Activated T-cell treated with anti-CD3 and anti-CD28 coated beads, Interleukin-2, amount 50 U/mL, for 1 hour (primary cell): ENCODE measurements at places on chromosomes 6 and 20.

GRCh38 chr6:165618241-165618640, 44.8 kb downstream of the PDE10A start:
- DNase-seq: no peak

- DNase-seq: no peak
Observed at GRCh38 chr20:24605937-24606455, 136.6 kb downstream of the SYNDIG1 start.

DNA sequence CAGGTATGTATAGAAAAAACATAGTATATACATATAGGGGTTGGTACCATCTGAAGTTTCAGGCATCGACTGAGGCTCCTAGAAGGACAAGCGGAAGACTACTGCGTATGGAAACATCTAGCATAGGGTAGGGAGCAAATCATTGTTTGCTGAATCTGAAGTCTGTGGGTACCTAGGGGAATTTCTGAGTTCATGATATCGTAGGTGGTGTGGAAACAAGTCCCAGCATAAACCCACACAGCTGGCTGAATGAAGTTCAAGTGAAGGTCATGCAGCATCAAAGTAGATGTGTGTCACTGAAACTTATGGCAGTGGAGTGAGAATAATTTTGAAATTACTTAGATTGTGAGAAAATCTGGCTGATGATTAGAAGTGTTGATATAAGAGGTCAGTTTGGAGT, 39.4 kb downstream of the MAP7 start:
- no peak for DNase-seq

DNA sequence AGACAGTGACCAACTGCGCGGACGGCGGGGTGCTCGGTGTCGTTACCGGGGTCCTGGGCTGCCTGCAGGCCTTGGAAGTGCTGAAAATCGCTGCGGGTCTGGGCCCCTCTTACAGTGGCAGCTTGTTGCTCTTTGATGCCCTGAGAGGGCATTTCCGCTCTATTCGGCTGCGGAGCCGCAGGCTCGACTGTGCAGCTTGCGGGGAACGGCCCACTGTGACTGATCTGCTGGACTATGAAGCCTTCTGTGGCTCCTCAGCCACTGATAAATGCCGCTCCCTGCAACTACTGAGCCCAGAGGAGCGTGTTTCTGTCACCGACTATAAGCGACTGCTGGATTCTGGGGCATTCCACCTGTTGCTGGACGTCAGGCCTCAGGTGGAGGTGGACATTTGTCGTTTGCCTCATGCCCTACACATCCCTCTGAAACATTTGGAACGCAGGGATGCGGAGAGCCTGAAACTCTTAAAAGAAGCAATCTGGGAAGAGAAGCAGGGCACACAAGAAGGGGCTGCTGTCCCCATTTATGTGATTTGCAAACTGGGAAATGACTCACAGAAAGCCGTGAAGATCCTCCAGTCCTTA, 1.0 kb downstream of the MOCS3 start:
- no peak for DNase-seq

DNA sequence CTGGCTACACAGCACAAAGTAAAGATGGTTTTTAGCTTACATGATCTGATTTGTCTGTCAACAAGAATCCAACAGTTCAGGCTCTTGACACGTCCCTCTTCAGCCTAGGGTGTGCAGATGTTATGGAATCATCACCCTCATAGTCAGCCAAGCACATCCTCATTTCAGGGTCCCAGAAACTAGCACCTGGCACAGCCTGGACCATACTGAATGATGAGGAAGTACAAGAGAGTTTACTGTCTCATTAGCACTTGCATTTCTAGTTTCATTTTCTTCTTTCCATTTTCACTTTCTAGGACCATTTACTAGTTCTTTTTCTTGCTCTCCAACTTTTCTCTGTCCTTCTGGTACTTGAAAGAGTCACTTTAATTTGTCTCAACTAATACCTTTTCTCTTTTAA, 6.5 kb downstream of the RIPOR2 start:
- no peak for DNase-seq

DNA sequence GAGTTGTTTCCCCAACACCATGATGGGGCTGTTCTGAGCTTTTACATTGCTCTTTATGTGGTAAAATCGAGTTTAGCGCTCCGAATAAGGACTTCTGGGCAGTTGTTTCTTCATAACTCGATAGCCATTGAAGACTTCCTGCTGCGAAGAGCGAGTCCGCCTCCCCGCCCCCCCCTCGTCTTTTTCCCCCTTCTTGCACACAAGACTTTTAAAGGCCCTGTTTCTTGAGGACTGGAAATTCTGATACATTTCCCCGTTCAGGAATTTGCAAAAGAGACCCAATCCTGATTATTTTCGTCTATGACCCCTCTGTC, 1.5 kb upstream of the CITED2 start:
- DNase-seq: no peak

DNA sequence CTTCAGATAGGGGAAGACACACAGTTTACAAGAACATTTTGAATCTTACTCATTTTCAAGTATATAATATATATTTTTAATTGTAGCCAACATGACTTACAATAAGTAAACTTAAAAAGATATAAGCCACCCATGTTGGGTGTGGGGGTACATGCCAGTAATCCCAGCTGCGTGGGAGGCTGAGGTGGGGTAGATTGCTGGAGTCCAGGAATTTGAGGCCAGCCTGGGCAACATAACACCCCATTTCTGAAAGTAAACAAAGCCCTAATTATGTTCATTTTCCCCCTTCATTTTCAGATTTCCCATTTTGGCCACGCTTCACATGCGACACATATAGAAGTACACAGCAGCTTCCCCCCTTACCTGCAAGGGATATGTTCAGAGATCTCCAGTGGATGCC, 30.5 kb downstream of the SERPINB6 start:
- DNase-seq: no peak

DNA sequence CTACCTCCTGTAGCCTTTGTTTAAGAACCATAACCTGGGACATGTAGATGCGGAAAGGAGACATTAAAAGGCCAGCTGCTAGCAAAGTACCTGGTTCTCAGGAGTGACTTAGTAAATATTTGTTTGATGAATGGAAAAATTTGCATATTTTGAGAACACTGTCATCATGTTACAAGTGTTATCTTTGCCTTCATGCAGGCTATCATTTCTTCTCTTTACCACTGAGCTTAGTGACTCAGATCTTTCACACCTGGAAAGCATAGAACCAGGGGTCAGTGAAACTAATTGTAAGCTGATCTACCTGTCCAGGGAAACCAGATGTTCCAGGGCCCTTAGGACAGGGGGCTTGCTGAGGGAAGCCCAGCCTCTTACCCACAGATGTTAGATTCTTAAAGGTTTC, 5.4 kb downstream of the ZFP57 start:
- no peak for DNase-seq

- no peak for DNase-seq
Observed at GRCh38 chr6:53498649-53499048, 46.3 kb downstream of the GCLC start.

GRCh38 chr6:128346569-128346968, 173.8 kb downstream of the PTPRK start:
- no peak for DNase-seq

- DNase-seq: no peak
Observed at GRCh38 chr20:4918473-4918872, 82.8 kb downstream of the SLC23A2 start.

GRCh38 chr20:49914310-49915117, 815 bp downstream of the SPATA2 start:
- DNase-seq: no peak

DNA sequence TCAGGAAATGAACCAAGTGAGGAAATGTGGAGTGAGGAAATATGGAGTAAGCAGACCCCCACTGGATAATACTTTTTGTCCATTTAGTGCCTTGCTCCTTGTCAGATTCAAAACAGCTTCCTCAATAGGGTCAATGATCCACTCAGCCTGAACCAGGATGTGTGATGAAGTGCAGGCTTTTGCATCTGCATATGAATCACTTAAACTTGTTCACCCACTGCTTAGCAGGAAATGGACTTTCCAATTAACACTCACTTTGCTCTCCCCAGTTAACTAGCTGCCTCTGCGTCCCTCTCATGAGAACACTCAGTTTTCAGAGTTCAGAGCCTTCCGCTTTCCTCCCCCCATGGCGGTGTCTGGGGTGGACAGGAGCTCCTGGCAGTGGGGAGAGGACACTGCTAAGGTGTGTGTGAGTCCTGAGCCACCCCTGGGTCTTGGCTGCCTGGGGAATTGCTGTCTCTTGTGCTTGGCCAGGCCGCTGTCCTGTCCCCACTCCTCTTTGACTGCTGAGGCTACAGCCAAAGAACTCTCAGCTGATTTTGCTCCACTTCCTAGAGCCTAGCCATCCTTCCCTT, 621.8 kb downstream of the CDH26 start:
- no peak for DNase-seq

DNA sequence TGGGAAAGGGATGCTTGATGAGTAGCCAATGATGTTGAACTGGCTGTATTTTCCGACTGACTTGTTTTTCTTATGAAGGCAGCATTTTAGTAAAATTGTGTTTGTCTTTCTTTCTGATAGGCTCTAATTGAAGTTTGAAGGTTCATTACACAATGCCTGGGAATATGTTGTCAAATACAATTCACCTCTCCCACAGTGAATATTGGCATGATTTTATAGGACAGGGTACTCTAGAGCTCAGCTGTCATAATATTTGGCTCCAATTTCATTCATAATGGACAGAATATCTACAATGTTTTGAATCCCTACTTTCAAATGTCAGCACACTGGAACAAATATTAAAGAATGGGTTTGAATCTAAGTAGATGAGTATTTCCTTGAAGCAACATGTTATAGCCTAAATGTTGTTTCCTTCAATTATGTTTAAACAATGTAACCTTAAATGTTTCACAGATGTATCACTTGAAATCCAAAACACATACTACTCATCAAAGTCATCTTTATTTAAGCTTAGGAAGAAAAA, 81.4 kb downstream of the LAMA2 start:
- DNase-seq: no peak

GRCh38 chr6:41344876-41345275, 9.5 kb downstream of the NCR2 start:
- DNase-seq: no peak

- no peak for DNase-seq
Observed at GRCh38 chr6:10163203-10163962, 251.5 kb downstream of the TFAP2A start.

- DNase-seq: no peak
Observed at GRCh38 chr20:53738945-53739798, 145.5 kb upstream of the ZNF217 start.

DNA sequence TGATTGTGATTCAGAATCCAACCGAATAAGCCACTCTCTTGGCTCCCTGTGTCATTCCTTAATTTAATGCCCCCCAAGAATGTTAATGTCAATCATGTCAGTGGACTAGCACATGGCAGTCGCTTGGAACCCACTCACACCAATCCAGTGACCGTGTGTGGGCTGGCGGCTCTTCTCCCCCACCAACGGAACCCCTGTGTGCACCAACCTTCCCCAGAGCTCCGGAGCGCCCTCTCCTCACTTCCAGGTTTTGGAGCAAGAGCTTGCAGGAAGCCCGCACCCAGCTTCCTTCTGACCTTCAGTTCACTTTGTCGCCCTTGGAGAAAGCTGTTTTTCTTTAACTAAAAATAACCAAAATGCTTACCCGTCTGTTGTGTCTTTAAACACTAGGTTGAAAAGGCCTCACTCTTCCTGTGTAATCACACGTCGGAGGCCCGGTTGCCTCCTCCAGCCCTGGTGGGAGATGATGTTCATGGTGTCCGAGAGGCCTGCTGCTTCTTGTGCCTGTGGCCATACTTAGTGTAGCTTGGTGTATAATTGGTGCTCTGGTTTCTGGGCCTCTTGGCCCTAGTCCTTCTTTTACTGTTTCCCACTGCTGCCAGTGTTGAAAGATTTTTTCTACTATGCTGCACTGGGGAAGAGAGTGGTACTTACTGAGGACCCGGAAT, 17.8 kb upstream of the MAP1LC3A start:
- DNase-seq: no peak

- DNase-seq: no peak
Observed at GRCh38 chr6:119395192-119395591, 45.6 kb upstream of the MAN1A1 start.

DNA sequence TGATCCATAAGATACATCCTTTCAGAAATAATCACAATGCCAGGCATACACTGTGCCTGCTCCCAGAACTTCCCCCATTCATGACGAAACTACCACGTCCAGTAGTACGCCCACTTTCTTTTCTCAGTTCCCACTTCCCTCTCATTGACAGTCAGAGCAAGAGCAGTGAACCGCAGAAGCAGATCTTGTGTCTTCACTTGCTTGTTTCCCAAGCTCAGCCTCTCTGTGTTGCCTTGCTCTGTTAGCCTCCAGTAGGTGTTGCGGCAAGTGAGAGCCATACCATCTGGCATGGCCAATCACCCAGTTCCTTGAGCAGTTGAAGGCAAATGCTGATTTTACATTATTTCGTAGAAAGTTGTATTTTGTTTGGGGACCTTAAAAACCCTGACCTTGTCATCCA, 11.7 kb downstream of the UST start:
- DNase-seq: no peak

DNA sequence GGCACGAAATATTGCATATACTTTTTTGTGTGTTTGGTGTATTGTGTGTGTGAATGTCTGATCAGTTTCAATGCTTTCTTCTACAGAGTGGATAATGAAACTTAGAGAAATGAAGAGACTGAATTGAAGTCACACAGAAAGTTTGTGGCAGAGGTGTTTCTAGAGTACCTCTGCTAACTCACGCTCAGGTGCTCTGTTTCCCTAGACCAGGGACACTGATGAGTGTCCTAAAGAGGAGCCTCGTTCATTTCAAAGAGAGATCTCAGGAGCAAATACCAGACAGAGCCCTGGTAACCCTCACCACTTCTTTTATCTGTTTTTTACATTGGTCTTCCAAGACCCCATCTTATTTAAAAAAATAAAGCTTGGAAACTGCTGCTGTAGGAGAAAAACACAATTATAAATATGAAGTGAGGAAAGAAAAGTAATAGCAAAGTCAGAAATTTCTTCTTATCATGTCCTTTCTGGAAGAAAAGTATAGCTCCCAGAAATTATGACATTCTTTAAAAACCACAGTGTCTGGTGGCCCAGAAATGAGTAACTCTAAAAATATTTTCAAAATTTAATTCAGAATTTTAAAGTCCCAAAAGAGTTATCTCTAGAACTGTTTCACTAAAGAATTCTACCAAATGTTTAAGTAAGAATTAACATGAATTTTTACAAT, 720.6 kb downstream of the RFPL4B start:
- no peak for DNase-seq

- DNase-seq: no peak
Observed at GRCh38 chr20:20887593-20888265, 175.3 kb upstream of the RALGAPA2 start.

DNA sequence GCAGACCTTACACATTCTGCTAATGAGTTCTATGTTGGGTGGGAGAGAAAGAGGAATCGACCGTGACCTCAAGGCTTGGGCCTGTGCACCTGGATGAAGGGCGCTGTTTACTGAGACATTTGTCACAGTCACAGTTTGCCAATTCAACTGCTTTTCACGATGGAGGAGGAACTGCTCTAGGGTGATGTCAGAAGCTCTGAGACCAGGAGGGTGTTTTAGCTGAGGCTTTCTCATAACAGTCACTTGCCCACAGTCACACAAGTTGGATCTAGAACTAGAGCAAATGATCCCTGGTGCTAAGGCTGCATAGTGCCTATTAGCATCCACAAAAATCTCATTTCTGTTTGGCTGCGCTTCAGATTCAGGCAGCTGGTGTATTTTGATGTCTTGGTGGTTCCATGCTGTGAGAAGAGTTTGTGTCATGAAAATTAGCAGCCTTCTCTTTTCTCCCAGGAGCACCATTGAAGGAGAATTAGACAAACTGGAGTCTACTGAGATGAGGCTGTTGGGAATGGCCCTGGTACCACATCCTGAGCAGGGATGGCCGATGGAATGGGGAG, 83.3 kb upstream of the TGM3 start:
- DNase-seq: no peak
